Activated CD4-positive, CD25-positive, alpha-beta regulatory T cell treated with anti-CD3 and anti-CD28 coated beads, Interleukin-2, amount 50 U/mL, for 24 hours (primary cell): ENCODE measurements at places on chromosomes 7 and 10.

GRCh38 chr7:1951159-1951536, 281.1 kb downstream of the ELFN1 start:
- ATAC-seq = no peak

DNA sequence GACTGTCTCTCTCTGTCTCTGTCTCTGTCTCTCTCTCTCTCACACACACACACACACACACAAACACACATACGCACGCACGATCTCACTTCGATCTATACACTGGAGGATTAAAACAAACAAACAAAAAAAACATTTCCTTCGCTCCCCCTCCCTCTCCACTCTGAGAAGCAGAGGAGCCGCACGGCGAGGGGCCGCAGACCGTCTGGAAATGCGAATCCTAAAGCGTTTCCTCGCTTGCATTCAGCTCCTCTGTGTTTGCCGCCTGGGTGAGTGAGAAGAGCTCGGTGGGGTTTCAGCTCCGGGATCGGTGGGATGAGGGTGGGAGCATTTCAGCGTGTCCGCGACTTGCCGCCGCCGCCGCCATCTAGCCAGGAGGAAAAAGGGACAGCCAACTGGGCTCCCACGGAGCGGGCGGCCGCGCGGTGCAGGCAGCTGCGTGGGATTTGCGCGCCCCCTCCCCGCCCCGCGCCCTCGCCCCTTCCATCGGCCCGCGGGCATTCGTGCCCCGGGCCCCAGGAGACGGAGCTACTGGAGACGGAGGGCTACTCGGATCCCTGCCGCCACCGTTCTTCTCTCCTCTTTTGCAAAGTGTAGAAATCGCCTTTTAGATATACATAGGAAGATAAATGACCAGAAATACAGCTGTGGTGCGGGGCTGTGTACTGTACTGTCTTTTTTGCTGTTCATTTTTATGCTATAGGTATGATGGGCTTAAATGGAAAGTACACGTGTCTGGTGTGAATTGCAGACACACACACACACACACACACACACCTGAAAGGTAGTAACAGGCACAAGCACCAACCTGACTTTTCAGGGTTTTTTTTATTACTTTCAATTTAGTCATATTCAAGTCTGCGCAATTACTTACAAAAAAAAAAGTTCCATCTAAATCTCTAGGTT, 581 bp downstream of the PTPRZ1 start:
- no peak for ATAC-seq

GRCh38 chr10:95572131-95572820, 11.1 kb upstream of the SORBS1 start:
- no peak for ATAC-seq

DNA sequence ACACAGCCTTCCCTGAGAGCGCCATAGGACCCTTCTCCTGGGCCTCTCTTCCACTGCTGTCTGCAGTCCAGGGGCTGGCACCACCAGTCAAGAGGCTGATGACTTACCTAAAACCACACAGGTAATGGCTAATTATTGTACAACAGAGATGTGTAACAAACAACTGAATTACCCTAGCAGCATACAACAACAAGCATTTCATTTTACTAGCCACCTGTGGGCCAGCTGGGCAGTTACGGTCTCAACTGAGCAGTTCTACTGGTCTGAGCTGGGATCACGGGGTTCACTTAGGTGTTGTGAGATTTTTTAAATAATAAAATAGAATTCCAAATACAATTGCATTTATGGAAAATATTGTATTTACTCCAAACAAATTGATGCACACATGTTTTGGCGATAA, 431.9 kb downstream of the TNS3 start:
- ATAC-seq = no peak

DNA sequence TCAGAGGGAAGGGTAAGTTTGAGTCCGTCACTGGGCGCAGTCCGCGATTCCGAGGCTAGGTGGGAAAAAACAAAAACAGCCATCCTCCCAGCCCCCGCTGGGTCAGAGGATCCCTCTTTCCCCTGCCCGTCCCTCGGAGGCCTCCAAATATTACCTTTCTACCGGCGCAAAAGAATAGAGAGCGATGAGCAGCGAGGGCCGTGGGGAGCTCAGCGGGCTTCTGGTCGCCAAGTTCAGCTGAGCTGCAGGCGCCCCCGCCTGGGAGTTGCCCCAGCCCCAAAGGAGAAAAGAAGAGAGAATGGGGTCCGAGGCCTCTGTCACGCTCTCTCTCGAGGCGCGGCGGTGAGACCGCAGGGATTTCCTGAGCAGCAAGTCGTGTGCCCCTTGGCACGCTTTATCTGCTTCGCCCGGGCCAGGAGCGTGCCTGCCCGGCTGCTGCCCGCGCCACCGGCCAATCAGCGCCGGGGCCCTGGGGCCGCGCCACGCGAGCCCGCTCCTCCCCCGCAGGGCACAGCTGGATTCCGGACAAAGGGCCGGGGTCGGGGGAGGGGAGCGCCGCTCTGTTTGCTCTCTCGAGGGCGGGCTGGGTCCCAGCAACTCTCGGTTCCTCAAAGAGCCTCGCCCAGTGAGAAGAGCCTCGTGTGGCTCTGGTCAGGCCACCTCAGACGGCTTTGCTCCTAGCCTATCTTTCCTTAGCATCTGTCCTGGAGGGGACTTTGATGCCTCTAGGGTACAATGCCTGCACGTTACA, at the start of gene NEUROG3:
NEUROG3 (minus strand) TSS at position 367 of the 751 bp plus-strand sequence. CDS start 379 bp downstream, outside the sequence.
- peak; percentile 11 for ATAC-seq

- no peak for ATAC-seq
These were observed 47.8 kb upstream of the FRMD4A start for GRCh38 chr10:14378387-14378960.

- no peak for ATAC-seq
These were observed 1.6 kb upstream of the GSTO1 start for GRCh38 chr10:104253106-104253505.

DNA sequence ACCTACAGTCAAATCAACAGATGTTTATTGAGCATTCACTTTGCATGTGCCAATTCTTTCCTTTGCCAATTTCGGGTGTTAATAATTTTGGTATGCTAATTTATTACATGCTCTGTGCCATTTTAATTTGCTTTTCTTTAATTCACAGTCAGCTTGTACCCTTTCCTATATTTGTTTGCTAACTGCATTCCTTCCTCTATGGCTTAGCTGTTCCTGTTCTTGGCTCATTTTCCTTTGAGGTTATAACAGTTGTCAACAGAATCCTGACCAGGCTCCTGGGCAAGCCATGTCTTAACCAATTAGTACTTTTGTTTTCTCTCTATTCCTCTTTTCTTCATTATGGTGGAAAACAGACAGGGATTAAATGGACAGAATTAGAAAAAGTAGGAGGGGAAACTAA, 73.6 kb upstream of the RPA3 start:
- ATAC-seq = no peak

GRCh38 chr10:10892290-10892875, 125.3 kb upstream of the CELF2 start:
- no peak for ATAC-seq

- ATAC-seq = no peak
These were observed 278.1 kb upstream of the TMEM229A start for GRCh38 chr7:124310934-124311390.

GRCh38 chr10:3389130-3389529, 216.5 kb upstream of the PITRM1 start:
- ATAC-seq = no peak

- ATAC-seq = no peak
These were observed 726.7 kb upstream of the GALNT17 start for GRCh38 chr7:70405241-70405640.

DNA sequence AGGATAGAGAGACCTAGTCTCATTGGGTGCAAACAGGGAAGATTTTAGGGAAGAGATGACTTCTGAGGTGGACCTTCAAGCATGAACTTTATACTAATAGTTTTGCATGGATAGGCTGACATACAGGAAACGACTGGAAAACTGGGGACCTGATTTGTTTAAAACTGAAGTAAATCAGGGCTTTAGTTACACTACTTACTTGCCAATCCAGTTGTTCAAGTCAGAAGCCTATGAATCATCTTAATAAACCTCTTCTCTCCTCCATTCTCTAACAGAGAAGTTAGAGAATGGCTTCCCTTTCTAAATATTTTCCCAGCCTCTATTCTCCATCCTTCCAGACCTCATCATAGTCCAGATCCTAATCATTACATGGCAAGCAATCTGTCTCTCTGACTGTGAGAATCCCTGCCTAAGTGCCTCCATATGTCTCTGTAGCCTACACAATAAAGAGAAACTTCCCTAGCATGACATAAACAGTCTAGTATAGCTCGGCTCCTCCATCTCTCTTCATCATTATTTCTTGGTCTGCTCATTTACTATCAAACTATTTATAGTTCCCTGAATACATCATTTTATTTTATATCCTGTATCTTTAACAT, 55.8 kb downstream of the PRKG1 start:
- no peak for ATAC-seq

- ATAC-seq = no peak
These were observed 150.0 kb downstream of the PRKAG2 start for GRCh38 chr7:151726652-151727578.

DNA sequence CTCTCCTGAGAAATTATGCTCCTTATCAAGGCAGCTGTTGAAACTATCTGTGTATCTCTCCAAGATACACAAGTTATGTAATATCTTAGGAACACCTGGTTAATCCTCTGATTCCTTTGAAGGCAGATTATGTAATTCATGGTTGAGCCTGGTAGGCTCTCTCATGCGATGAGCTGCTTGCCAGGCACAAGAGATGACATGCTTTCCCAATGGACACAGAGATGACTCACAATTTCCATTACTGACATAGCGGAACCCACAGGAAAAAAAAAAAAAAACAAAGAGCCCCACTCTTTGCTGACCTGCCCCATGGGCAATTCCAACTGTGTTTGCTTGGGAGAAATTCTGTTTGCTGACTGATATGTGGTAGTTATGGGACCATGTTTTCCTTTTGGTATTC, 736.4 kb upstream of the PHF14 start:
- no peak for ATAC-seq

DNA sequence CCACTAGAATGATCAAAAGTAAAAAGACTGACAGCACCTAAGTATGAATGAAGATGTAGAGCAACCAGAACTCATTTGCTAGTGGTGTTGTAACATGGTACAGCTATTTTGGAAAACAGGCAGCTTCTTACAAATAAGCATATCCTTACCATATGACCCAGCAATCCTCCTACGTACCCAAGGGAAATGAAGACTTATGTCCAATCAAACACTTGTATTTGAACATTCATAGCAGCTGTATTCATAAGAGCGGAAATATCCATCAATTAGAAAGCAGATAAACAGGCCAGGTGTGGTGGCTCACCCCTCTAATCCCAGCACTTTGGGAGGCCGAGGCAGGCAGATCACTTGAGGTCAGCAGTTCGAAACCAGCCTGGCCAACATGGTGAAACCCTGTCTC, 53.0 kb downstream of the KLRG2 start:
- ATAC-seq = no peak

- ATAC-seq = no peak
These were observed 16.3 kb downstream of the CYP3A4 start for GRCh38 chr7:99767662-99768061.

DNA sequence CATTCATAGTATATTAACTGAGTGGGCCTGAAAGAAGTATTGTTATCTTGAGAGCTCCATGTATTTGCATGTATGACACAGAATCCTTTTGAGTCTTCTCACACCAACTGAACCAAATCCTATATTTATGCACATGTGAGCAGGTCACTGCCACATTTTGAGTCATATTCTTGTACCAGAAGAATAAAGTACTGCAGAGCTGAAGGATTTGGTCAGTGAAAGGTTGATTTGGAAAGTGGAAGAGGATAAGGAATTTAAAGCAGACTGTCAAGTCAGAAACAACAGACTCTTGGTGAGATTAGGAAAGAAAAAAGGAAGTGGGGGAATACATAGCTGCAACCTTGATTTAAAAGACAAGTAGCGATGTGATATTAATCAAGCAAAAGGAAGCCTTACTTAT, 121.8 kb downstream of the ARID5B start:
- peak; percentile 9 for ATAC-seq

- no peak for ATAC-seq
These were observed 1054.9 kb upstream of the C7orf33 start for GRCh38 chr7:147535701-147536111.

DNA sequence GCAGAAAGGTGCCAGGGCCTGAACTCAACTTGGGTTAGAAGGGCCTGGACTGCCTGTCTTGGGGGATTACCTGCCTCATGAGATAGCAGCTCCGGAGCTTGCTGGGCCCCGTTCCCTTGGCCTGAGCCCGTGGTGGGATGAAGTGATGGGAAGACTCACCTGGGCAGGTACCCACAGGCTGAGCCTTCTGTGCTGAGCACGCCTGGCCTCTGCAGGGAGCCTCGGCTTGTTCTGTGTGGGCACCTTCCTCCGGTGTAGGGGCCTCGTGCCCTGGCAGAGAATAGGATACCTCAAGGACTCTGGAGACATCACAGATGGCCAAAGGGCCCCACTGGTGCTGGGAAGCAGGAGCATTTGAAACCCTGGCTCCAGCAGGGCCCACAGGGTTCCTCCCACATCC, 4.5 kb downstream of the ZNF467 start:
- no peak for ATAC-seq

- ATAC-seq = peak; percentile 53
These were observed 38.6 kb downstream of the MRC1 start for GRCh38 chr10:17847585-17848296.

GRCh38 chr10:95356190-95356955, 65.6 kb upstream of the PDLIM1 start:
- no peak for ATAC-seq

DNA sequence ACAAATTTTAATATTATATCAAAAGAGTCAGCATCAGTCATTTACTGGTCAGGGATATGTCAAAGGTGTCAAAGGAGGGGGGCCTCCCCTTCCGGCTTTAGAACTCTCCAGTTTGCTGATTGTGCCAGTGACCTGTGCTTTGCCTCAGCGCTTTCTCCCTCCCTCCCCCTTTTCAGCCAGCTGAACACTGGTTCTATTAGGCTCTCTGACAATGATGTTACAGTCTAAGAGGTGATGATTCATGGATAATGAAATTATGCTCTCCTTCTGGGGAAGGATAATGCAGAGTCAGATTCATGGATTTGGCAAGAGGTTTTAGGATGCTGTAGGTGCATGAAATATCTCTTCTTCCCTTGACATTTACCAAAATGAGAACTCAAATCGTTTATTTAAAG, 6.1 kb downstream of the LRRTM3 start:
- no peak for ATAC-seq

DNA sequence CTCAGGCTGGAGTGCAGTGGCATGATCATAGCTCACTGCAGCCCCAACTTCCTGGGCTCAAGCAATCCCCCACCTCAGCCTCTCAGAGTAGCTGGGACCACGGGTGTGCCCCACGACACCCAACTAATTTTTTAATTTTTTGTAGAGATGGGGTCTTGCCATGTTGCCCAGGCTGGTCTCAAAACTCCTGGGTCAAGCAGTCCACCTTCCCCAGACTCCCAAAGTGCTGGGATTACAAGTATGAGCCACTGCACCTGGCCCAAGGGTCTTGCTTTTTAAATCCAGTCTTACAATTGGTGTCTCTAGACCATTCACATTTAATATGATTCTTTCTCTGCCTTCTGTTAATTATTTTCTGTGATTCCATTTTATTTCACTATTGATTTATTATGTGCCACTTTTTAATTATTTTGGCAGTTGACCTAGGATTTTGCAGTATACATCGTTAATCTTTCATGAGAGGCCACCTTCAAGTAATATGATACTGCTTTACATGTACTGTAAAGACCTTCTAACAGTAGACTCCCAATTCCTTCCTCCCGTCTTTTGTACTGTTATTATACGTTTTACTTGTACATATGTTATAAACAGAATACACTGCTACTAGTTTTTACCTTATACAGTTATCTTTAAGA, 18.7 kb downstream of the MMP21 start:
- no peak for ATAC-seq

- ATAC-seq = no peak
These were observed 25.5 kb downstream of the SLC18A2 start for GRCh38 chr10:117266400-117266799.

- ATAC-seq = no peak
These were observed 4.6 kb downstream of the EMX2 start for GRCh38 chr10:117547016-117547715.
